ENCODE measurements at places on chromosomes 1 and 21. TPM values are rescaled to one million over a fixed set of nuclear protein-coding genes. Genes with fewer than 3 reads are reported as not detected.

CASZ1 gene
- total RNA-seq: 50.3 TPM

DNA sequence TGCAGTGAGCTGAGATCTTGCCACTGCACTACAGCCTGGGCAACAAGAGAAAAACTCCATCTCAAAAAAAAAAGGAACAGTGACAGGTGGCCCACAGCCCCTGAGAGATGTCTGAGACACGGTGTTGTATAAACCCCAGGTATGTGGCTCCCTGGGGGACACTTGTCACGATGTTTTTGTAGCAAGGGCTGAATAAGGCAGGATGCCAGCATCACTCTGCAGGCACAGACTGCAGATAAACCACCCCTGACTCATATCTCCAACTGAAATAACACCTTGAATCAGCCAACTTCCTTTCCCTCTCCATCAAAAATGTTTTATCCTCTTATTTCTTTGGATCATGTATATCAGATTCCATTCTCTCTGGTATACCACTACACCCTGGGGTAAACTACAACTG lies 52.5 kb downstream of the NMNAT2 start:
- DNase-seq: no peak

GRCh38 chr1:107877092-107877491 lies 87.9 kb downstream of the VAV3 start:
- DNase-seq: no peak

TBX19 gene
- total RNA-seq: 0.40 TPM

HSD3B2 gene
- not detected for total RNA-seq

- no peak for DNase-seq
These were observed 566.7 kb downstream of the ADGRL2 start for GRCh38 chr1:82367456-82367855.

GRCh38 chr1:64969305-64970046 lies 3.1 kb upstream of the JAK1 start:
- no peak for DNase-seq
